ENCODE measurements at places on chromosomes 13 and 19.

GRCh38 chr19:5172859-5173630 lies 167.6 kb downstream of the PTPRS start:
- DNase-seq: no peak

- no peak for DNase-seq
These were observed 2.0 kb upstream of the ZBTB45 start for GRCh38 chr19:58521651-58522050.

DNA sequence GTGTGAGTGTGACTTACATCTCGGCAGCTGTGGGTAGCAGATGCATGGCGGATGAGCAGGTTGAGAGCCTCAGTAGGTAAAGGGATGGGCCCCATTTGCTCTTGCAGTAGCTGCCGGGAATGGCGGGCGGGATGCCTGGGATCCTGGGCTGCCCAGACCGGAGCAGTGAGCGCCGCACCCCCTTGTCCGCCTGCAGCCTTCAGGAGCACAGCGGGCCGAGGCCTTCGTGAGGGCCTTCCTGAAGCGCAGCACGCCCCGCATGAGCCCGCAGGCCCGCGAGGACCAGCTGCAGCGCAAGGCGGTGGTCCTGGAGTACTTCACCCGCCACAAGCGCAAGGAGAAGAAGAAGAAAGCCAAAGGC lies 4.1 kb downstream of the POP4 start:
- no peak for DNase-seq

GRCh38 chr13:64277097-64277496 lies 2861.4 kb upstream of the PCDH20 start:
- DNase-seq: no peak

GRCh38 chr19:56253737-56254136 lies 18.8 kb upstream of the EDDM13 start:
- no peak for DNase-seq

- DNase-seq: no peak
These were observed 72.8 kb upstream of the SPATA13 start for GRCh38 chr13:24087605-24088225.

- no peak for DNase-seq
These were observed 15.2 kb upstream of the SLC25A30 start for GRCh38 chr13:45433381-45433790.

DNA sequence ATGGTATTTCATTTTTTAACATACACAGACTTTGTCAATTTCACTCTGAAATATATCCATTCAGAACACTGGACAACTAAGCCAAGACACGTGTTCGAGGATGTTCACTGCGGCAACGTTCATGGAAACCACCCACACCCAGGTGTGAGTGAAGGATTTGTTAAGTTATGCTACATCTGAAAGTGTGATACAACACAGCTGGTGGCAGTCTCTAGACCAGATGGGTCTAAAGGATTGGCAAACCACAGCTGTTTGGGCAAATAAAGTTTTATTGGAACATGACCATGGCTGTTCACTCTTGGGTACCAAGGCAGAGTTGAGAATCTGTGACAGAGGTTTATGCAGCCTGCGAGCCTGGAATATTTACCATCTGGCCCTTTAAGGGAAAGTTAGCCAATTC lies 12.0 kb downstream of the SLC7A9 start:
- DNase-seq: no peak

GRCh38 chr13:94209117-94209516 lies 270.4 kb downstream of the DCT start:
- DNase-seq: no peak

- no peak for DNase-seq
These were observed 17.8 kb downstream of the ZNF507 start for GRCh38 chr19:32363175-32363574.

- DNase-seq: no peak
These were observed 4.2 kb downstream of the ATP4A start for GRCh38 chr19:35559281-35559659.

- no peak for DNase-seq
These were observed 126.7 kb upstream of the MRI1 start for GRCh38 chr19:13637664-13638063.

DNA sequence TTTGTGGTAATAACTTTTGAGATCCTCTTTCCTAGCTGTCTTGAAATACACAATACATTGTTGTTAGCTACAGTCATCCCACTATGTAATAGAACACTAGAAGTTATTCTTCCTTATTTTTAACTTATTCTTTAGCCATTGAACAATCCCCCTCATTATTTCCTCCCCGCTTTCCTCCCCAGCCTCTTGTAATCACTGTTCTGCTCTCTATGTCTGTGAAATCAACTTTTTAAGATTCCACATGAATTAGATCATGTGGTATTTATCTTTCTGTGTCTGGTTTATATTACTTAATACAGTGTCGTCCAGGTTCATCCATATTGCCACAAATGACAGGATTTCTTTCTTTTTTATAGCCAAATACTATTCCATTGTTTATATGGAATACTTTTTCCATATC lies 72.9 kb downstream of the SLC10A2 start:
- no peak for DNase-seq

DNA sequence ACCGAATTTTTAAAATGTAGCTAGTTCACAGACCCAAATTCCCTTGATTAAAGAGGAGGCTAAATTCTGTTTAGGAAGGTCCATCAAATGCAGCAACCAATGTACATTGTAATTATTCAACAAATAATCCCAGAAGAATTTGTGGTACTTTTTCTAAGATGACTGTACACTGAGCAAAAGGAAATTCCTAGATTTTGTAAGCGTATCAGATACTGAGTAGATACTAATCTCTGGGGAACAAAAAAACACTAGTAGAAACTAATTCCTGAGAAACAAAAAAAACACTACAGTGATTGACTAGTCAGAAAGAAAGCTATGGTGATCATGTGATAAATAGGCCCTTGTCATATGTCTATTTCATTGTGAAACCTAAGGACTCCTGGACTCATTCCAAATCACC lies 246.1 kb downstream of the PCDH17 start:
- no peak for DNase-seq

DNA sequence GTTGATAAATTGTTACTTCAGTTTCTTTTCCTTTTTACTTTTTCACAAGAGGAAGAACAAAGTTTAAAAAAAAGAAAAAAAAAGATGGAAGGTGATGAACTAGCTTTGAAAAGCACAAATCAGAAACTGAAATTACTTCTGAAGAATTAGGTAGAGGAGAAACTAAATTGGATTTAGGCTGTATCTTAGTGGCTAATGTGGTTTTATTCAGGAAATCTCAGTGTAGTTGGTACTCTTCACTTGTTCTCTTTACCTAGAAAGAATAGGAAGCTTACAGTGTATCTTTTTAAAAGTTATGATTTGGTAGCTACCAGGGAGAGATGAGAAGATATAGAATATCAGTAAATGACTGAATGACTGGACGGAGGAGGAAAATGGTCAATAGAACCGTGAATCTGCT lies 247.7 kb downstream of the GGACT start:
- DNase-seq: no peak

DNA sequence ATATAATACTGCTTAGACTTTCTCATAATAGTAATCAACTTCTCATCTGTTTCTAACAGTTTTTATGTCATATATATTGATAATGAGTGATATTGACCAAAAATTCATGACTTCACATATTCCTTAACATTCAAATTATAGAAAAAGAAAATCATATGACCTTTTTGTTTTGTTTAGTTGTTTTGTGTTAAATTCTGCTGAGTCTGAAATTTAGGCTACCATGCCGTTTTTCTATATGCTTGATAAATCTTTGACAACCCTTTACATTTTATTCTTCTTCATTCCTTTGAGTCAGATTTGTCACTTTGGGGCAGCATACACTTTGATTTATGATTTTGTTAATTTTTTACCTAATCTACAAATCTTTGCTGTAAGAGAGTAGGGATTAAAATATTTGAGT lies 176.4 kb downstream of the ITGBL1 start:
- no peak for DNase-seq

- DNase-seq: no peak
These were observed 140.1 kb upstream of the FRY start for GRCh38 chr13:31891472-31891871.

GRCh38 chr19:43847246-43847645 lies 20.1 kb downstream of the ZNF283 start:
- DNase-seq: no peak

DNA sequence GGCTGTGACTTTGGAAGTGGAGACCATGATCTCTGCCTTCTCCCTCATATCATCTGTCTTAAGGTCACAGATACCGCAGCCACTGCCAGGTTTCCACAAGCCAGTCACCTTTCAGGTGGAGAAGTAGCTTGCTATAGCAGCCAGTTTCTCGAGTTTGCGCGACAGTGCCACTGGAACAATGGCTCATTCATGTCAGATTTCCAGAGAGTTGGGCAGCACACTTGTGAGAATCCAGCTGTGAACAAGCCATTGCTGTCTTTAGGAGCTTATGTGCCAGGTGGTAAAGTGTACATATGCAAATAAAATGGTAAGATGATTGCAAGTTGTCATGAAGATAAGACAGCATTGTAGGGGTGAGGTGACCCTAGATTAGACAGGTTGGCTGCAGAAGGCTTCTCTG lies 22.3 kb downstream of the GARRE1 start:
- no peak for DNase-seq

- no peak for DNase-seq
These were observed 297.4 kb downstream of the DCLK1 start for GRCh38 chr13:35833608-35834275.

Data from left ventricle myocardium inferior (tissue), 1 donor.